SJCRH30 (cell line): ENCODE measurements at places on chromosomes 12 and 14. TPM values are rescaled to one million over a fixed set of nuclear protein-coding genes. Genes with fewer than 3 reads are reported as not detected.

KLRC3 gene
- total RNA-seq = not detected in 2 replicates

KRT80 gene
- 45.7 and 49.0 TPM in 2 replicates for total RNA-seq

YAF2 gene
- 25.2 and 31.5 TPM in 2 replicates for total RNA-seq

LRRK2 gene
- total RNA-seq = 0.04 TPM in 1 of 2 replicates, not detected in the other

DTX1 gene
- not detected in 2 replicates for total RNA-seq

BCL2L2 gene
- 19.0 and 22.3 TPM in 2 replicates for total RNA-seq

BDKRB2 gene
- 0.03 TPM in 1 of 2 replicates, not detected in the other for total RNA-seq
